Left forelimb (tissue), 1 donor: ENCODE measurements at places on chromosomes 12 and 14.

DNA sequence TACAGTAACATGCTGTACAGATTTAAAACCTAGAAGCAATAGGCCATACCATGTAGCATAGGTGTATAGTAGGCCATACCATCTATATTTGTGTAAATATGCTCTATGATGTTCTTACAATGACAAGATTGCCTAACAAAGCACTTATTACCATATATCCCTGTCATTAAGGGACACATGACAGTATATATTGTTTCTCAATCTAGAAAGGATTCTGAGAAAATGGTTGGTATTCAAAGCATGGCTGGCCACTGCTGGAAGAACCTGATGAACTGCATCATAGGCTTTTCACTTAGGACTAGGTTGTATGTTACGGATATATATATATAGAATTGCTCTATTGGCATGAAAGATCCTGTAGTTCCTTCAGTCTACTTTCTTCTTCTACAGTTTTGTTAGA lies 125.2 kb upstream of the SLC38A2 start:
- no peak for DNase-seq

DNA sequence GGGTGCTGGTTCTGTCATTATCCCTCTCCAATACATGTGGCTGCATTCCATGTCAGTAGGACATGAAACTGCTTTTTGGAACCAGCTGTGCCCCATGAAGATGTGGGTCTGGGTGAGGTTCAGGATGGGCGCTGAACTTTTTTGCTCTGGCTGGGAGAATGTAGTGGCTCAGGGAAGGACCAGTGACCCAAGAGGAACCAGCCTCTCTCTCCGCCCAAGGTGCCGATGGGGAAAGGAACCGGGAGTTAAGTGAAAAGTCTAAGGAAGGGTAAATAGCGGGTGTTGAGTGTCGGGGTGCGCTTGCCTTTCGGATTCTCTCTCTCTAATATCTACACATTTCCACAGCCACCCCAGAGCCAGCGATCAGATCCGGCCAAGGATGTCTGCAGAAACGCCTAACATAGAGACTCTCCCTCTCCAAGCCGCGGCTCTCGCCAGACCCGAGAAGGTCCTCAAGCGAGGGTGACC lies 7.8 kb downstream of the ARHGEF25 start:
- no peak for DNase-seq

- DNase-seq: no peak
Observed at GRCh38 chr14:71658261-71658860, 273.9 kb upstream of the RGS6 start.

DNA sequence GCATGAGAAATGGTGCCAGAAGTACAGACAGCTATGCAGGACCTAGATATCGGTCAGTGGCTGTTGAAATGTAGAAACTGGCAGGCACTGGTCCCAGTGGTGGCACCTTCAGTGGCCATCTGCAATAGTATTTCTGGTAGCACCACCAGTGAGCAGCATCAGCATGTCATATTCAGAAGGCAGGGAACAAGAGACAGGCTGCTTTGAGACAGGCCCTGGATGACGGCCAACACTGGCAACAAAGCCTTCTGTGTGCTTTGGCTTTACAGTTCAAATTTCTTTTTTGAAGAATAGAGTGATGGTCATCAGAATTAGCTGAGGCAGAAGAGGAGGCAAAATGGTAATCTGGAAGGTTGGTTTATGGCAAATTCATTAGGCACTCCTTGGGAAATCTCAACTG lies 273.4 kb upstream of the SLC16A7 start:
- DNase-seq: no peak

DNA sequence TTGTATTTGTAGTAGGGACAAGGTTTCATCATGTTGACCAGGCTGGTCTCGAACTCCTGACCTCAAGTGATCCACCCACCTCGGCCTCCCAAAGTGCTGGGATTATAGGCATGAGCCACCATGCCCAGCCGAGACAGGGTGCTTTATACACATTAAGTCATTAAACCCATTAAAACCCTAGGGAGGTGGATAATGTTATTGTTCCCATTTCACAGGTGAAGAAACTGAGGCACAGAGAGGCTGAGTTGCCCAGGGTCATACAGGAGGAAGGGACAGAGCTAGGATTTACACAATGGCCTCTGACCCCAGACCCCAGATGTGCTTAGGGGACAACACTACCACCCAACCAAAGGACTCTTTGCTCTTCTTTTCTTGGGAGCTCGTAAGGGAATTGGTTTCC lies 51.0 kb upstream of the RIN3 start:
- DNase-seq: no peak

GRCh38 chr14:38329246-38329645 lies 73.4 kb upstream of the CLEC14A start:
- DNase-seq: no peak

- no peak for DNase-seq
Observed at GRCh38 chr12:97630875-97631274, 168.3 kb downstream of the RMST start.

- no peak for DNase-seq
Observed at GRCh38 chr12:114664651-114665320, 19.2 kb downstream of the TBX3 start.

GRCh38 chr12:111411185-111411764 lies 5.6 kb downstream of the SH2B3 start:
- DNase-seq: no peak

DNA sequence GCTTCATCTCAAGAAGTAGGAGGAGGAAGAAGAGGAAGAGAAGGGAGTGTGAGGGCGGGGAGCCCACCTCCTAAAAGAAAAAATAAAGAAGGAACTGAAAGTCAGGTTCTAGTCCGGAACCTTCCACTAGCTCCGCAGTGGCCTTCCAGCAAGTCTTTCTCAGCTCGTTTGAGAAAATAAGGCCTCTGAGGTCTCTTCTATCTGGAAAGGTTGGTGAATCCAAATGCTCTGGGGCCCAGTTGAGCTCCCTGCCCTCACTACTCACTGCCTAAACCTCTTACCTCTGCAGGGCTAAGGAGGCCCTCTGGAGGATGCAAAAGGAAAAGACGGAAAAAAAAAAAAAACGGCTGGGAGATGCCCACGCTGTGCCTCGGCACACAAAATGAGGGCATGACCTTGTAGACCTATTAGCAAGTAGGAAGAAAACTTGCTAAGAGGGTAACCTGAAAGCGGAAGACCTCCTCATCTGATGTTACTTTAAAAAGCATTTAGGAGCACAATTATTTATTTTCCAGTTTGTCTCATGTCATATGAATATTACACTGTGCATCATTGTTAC lies 35.9 kb downstream of the FBLN5 start:
- DNase-seq: no peak

- no peak for DNase-seq
Observed at GRCh38 chr14:91636604-91637003, 95.3 kb downstream of the CATSPERB start.

GRCh38 chr14:60645126-60645741 lies 4.0 kb downstream of the SIX1 start:
- DNase-seq: no peak

DNA sequence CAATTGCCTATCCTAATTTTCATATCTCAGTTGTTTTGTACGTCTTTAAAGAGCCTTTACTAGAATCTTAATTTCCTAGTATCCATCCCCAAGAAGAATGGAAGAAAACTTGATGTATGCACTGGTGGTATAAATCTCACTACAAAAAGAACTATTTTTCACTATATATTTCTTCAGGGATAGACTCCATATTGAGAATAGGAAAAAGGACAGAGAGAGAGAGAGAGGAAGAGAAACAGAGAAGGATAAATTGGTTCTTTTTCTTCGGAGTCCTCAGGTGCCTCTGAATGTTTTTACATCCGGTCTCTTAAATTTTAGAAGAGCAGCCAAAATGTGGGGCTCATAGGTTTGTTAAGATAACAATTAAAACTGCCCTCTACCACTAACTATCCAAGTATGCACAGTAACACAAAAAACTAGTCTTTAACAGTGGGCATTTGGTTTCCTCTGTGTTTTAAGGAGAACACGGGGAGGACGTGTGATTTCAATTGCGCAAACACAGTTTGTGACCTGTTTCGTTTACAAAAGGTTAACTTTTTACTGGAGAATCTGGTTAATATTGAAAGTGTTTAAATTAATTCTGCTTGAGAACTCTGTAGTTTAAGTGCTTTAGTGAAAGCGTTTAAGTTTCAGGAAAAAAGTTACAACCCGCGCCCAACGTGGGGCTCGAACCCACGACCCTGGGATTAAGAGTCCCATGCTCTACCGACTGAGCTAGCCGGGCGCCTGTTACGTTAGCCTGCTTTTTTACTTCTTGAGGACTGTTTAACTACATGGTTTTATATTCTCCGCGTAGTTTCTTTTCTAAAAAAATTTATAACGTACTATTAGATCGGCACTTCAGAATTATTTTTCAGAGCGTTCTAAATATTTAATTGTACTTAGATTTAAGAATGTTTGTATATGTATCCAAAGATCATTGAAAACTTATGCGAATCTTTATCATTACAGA lies 5.1 kb upstream of the PSMA3 start:
- peak; percentile 85 for DNase-seq

DNA sequence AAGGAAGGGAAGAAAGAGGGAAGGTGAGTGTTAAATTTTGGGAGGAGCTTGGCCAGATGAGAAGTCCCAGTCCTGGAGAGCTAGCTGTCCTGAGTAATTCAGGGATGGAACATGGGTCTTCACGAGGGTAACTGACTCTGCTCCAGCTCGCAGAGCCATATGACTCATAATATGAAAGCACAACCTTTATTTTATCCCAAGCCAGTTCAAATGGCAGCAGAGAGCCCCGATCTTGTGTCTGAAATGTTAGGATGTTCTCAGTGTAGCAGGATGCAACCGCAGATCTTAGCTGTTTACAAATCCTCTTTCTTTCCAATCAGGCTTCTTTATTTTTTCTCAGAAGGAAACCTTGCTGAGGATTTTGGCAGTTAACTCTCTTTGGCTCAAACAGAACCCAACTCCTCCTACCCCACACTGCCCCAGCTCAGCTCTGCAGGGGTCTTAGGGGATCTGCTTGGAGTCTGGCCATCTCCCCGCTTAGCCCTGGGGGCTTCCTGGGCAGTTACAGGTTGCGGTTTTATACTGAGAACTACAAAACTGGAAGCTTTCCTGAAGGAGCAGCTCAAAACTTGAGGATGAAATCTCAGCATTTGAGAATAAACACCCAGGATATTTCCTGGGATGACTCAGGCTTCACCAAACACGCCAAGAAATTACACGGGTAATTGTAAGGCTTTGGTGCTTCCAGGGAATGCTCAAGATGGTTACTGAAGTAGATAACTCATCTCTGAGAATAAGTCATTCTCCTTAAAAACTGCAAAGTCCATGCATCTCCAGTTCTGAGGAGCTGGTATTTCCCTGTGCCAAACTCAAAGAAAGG lies 92.5 kb downstream of the VCPKMT start:
- no peak for DNase-seq

DNA sequence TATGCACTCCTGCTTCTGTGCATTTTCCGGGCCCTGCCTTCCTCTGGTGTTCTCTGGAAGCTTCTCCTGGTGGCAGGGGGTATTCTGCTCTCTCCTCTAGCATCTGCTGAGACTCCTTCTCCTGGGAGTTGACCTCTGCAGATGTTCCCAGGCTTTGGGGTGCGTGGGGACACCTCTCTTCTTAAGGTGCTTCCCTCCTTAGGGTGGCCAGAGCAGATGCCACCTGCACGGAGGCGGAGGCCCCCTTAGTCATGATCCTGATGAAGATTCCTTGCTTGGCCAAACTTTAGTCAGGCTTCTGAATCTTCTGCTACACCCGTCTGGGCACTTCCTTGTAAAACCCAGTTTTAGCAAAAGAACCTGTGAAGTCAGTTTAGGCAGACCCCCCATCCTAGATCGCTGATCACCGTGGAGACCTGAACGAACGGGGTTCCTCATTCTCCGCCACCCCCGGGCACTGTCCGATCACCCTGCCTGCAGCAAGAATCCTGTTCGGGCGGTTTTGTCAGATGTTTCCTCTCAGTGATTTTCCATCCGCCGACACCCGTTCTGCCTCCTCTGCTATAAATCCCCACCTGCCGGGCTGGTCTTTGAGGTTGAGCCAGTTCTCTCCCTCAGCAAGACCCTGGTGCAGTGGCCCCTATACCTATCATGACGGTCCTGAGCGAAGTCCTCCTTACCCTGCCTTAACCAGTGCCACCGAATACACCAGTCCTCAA lies 111.9 kb downstream of the CALM1 start:
- no peak for DNase-seq

GRCh38 chr12:117363953-117364486 lies 2.6 kb upstream of the NOS1 start:
- DNase-seq: peak; percentile 3

DNA sequence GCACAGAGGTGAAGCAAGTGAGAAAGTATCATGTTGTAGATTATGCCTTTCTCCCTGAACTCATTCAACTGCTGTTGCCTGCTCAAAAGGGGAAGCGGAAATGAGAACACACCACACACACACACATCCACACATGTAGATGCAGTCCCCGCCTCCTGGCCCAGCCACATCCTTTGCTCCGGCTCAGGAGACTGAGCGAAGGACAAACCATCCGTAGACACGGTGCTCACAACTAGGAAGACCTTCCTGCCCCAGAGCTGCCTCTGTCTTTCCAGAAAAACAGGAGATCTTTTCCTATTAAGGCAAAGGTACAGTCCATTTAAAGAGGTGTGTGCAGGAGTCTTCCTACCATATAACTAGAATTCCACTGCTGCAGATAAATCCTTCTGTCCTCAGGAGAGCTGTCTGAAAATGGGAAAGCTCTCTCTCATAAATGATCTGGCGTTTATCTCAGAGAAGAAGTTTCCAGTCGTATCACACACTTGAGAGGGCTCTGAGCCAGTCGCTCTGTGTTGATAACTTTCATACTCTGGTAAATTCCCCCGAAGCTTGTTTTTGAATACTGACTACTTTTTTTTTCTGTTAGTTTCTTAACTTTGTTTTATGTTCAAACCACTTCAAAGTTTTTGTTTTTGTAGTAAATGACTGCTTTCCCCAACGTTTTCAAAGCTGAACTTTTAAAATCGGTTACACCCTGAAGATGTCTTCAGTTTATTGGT lies at the start of gene TESPA1:
Gene TESPA1, minus strand, starts transcription at position 105 of the 719 bp plus-strand sequence. CDS start 10,200 bp downstream, outside the sequence.
- DNase-seq: no peak

GRCh38 chr12:123928274-123928865 lies 44.3 kb downstream of the CCDC92 start:
- no peak for DNase-seq

GRCh38 chr14:32813401-32813800 lies 125.3 kb upstream of the NPAS3 start:
- DNase-seq: no peak

GRCh38 chr12:109934026-109934425 lies 34.0 kb downstream of the TCHP start:
- no peak for DNase-seq
